Activated CD4-positive, alpha-beta memory T cell treated with anti-CD3 and anti-CD28 coated beads for 36 hours (primary cell): ENCODE measurements at places on chromosomes 12 and 14. TPM values are rescaled to one million over a fixed set of nuclear protein-coding genes. Genes with fewer than 3 reads are reported as not detected.

- no peak for DNase-seq
Measured at GRCh38 chr12:23472329-23472971, 477.0 kb downstream of the SOX5 start.

DNA sequence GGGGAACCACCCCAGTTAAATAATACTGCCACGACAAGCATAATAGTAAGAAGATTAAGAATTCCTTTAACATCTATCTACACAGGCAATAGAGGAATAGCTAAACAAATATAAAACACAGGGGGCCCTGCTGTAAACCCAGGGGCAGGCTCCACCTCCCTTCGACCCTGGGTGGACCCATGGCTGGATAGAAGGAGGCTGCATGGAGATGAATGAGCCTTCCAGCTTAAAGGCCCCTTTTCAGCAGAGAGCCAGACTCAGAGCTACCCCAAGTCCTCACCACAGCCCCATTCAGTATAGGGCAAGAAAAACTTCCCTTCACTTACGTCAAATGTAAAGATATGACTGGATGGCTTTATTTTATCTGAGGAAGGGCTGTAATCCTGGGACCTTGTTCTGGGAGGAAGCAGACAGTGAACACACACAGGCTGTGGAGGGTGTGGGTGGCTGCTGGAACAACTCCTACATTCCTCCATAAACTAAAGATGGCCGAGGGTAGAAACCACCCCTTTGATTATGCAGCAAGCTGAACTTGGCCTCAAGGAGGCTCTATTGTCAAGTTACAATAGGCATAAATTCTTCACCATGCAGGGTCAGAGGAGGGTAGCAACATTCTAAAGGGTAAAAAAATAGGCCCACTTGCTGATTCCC, 30.4 kb downstream of the NUAK1 start:
- no peak for DNase-seq

- no peak for DNase-seq
Measured at GRCh38 chr14:69073915-69074314, 79.0 kb downstream of the DCAF5 start.

DNA sequence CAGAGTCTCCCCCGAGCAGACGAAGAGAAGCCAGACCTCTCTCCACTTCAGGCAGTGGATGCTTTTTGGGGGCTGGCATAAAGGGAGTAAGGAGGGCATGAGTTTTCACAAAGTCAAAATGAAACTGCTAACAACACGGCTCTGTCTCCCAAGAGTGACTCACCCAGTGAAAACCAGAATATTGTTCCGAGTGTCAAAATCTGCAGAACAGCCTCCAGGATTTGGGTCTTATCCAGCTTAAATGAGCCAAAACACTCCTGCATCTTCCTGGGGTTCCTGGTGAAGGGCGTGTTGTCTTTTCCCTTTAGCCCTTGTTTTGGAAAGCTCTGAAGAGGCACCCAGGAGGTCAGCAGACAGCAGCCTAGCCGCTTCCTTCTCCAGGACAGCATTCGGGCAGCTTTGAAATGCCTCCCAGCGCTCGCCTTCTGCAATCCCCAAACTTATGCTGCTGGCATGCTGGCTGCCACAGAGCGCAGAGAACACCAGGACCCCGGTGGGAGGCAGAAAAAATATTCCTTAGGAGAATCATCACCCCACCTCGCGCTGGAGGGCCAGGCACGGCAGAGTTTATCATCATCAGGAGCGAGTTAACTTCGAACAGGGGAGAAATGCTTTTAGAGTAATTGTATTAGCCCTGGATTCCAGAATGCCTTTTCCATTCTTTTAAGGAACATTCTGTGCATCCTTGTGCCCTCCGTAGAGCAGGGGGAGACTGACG, 117.7 kb upstream of the NCOR2 start:
- DNase-seq = peak; percentile 18

DNA sequence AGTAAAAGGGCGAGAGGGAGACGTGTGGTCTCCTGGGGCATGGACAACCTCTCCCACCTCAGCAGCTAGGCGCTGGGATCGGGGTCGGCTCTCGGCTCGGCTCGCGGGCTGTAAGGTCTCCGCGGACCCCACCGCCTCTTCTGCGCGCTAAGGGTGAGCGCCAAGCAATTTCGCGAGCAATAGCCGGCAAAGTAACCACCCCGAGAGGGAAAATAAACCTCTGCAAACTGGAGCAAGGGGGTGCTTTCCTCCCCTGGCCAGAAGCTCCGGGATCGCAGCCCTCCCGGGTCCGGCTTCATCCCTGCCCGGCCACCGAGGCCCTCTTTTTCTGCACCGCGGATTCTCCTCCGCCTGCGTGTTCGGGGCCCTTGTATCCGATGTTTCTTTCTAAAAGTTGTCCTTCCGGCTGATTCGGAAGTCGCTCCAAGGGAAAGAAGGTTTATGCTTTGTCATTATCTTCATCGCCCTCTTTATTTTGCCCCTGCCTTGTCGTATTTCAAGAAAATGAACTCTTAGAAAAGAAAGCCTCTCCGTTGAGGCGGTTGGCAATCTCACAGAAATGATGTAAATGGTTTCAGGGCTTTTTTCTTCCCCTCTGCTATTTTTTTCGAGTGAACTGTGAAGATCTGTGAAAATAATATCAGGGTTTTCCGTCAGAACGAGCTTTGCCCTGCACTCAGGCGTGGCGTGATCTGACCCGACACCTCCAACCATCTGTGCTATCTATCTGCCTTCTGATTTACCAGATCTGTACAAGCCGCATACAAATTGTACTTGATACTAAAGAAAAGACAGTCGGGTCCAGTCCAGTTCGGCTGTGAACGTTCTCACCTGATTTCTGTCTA, 1.7 kb upstream of the SIX6 start:
- no peak for DNase-seq

DNA sequence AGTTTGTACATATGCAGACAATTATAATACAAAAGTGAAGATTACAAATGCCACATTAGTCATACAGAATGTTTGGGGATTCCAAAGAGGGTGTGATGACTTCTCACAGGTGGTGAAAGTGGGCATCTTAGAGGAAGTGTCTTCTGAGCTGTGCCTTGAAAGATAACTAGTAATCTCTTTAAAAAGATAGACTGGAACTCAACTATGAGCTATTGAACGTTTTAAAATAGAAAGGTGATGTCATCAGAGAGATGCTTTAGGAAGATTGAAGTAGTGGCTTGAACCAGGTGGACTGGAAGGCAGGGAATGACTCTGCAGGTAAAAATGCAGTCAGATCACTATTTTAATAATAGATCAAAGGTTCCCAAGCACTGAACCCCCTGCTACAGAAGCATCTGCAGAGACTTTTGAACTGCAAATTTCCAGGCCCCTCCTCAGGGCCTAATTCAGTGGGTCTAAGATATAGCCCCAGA, 50.3 kb downstream of the SYT1 start:
- DNase-seq = no peak

GRCh38 chr14:104891664-104892530, 26.8 kb downstream of the CEP170B start:
- DNase-seq = no peak

DNA sequence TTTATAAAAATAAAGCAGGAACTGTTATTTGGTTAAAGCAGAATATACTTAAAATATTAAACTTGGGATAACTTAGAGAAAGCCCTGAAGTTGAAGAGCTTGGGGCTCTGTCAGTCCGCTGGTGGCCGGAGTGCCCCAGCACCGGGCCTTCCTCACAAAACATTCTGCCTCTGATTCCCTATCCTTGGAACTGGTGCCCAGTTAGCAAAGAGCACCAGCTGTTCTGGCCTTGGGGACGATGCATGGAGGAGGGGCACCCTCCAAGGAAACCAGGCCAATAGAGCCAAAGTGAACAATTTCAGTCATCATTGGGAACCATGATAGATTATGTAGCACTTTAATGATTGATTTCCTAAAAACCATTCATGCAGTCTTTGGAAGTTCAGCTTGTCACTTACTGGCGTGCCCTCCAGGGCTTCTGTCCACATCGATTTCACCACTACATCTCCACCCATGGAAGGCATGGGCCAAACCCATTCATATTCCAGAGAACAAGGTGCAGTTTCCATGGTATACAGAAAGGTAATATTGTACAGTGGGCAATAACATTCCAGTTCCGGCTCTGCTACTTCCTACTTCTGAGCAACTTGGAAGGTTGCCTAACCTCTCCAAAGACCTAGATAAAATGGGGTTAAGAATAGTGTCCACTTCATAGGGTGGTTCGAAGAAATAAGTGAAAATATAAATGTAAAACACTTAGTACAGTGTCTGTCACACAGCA, 145.9 kb downstream of the ETV6 start:
- no peak for DNase-seq

DNA sequence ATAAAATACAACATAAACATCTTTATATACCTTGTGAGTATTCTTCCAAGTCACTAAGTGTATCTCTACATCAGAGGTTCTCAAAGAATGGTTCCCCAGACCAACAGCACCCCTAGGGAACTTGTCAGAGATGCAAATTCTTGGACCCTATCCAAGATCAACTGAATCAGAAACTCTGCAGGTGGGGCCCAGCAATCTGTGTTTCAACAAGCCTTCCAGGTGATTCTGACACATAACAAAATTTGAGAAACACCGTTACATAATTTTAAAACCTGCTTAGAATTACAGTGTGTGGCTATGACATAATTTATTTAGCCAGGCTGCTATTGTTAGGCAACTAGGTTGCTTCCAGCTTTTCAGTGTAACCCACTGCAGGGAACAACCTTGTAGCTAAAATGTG, 49.8 kb downstream of the NTN4 start:
- DNase-seq = no peak

The RNU4-1 gene
- total RNA-seq = 1,201 TPM
